ENCODE measurements at places on chromosomes 12 and 14. TPM values are rescaled to one million over a fixed set of nuclear protein-coding genes. Genes with fewer than 3 reads are reported as not detected.

P2RX7 gene
- total RNA-seq = 2.7 TPM

A2M gene
- 44.5 TPM for total RNA-seq

SMIM41 gene
- not detected for total RNA-seq

EAPP gene
- total RNA-seq = 75.0 TPM

RFX4 gene
- total RNA-seq = 3.6 TPM

C12orf50 gene
- total RNA-seq = not detected

POMT2 gene
- total RNA-seq = 11.5 TPM

GRCh38 chr12:13539051-13539450 is 342.5 kb downstream of the EMP1 start:
- DNase-seq = no peak

DNA sequence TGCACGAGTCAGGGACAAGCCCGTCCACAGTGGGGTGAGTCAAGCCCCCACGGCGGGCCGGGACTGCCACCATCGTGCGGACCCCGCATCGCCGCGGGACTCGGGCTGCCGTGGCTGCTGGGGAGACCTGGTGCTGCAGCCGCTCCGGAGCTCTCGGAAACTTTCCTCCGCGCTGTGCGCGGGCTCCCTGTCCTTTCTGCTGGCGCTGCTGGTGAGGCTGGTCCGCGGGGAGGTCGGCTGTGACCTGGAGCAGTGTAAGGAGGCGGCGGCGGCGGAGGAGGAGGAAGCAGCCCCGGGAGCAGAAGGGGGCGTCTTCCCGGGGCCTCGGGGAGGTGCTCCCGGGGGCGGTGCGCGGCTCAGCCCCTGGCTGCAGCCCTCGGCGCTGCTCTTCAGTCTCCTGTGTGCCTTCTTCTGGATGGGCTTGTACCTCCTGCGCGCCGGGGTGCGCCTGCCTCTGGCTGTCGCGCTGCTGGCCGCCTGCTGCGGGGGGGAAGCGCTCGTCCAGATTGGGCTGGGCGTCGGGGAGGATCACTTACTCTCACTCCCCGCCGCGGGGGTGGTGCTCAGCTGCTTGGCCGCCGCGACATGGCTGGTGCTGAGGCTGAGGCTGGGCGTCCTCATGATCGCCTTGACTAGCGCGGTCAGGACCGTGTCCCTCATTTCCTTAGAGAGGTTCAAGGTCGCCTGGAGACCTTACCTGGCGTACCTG is 1.1 kb downstream of the PDE3A start:
- peak; percentile 46 for DNase-seq

DNA sequence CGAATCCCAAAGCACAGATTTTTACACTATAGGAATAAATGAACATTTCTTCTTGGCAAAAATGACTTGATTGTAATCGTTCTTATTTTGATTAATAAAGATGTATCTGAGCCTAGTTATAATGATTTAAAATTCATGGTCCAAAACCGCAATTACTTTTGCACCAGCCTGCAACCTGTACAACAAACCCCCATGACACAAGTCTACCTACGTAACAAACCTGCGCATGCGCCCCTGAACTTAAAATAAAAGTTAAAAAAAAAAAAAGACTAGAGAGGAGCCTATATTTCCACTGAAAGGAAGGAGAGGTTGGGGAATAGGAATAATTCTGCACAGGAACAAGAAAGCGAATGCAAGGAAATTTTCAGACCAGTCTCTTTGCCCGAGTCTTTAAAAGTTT is 145.2 kb downstream of the SCARB1 start:
- no peak for DNase-seq

DNA sequence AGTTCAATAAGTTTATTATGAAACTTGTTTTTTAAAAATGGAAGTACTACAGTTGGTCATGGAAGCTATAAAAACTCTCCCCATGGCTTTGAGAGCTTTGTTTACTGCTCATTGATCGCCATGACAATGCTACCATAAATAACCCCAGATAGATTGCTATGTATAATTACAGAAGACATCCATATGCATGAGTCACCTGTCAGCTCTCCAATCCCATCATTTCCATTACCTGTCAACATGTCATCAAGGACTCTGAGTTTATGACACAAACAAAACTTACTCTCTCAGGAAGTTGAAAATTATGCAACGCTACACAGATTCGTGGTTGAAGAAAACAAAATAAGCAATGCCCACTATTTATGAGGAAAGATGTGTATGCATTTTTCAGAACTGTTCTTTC is 144.4 kb downstream of the SEC23A start:
- DNase-seq = no peak

DNA sequence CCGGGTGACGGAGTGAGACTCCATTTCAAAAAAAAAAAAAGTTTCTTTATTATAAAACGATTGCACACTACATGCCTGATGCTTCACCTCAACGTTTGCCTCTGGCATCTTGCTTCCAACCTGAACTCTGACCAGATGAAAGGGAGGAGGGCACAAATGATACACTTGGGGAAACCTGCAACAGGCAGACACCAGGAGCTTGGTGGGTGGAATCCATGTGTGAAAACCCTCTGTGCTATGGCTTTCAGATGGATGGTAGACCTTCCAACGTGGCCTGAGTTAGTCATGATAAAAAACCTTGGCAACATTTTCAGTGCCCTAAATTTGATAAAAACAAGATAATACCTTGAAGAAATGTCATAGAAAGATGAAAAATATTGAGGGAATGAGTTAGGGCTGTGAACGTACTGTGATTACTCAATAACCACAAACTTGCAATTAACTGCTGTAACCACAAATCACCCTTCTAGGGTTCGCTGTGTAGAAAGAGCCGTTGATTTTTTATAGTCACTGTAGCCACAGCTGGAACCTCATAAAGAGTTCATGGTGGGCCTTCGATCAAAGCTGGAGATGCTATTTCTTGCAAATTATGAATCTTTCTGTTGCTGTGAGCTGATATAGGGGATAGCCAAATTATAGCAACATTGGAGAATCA is 26.1 kb upstream of the GZMB start:
- no peak for DNase-seq

DNA sequence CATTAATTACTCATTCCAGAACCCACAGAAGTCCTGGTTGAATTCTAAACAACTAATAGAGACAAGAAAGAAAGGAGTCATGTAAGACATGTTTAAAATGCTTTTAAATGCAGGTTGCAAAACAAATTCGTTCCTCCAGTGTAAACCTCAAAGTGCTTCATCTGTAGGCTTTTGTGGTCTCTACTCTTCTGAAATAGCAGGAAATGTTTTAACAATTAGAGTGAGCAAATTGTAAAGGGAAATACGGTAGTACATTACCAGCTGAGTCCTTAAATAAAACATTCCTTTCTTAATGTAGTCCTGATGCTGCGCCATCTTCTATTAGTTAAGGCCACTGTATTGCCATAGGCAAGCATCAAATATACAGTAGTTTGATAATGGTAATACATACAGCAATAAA is 1934.2 kb upstream of the SEL1L start:
- DNase-seq = no peak

GRCh38 chr12:103244596-103244995 is 251.2 kb downstream of the C12orf42 start:
- DNase-seq = no peak

DNA sequence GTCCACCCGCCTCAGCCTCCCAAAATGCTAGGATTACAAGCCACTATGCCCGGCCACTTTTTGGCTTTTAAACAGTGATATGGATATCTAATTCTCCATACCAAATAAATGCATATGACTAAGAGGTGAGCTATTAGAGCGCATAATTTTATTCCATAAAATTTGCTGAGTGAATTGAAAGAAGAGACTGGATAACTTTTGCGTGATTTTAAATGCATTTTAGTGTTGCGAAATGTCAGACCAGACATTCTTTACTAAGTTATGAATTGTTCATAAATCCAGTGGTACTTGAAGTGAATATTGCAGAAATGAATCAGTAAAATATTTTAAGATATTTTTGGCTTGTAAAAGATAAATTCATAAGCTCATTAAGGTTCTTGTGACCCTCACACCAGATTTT is 50.9 kb upstream of the DIP2B start:
- no peak for DNase-seq

DNA sequence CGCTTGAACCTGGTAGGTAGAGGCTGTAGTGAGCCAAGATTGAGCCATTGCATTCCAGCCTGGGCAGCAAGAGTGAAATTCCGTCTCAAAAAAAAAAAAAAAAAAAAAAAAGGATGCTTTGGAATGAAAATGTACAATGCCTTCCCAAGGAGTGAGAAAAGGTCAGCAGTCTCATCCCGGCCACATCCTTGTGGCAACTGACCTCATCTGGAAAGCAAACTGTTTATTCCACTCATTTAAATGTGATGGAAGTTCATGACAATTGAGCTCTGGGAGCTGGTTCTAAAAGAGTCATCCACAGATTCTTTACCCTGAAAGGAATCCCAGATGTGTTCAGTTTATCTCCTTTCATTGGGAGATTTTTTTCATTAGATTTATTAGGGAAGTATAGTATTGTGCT is 19.4 kb upstream of the LIMA1 start:
- no peak for DNase-seq

DNA sequence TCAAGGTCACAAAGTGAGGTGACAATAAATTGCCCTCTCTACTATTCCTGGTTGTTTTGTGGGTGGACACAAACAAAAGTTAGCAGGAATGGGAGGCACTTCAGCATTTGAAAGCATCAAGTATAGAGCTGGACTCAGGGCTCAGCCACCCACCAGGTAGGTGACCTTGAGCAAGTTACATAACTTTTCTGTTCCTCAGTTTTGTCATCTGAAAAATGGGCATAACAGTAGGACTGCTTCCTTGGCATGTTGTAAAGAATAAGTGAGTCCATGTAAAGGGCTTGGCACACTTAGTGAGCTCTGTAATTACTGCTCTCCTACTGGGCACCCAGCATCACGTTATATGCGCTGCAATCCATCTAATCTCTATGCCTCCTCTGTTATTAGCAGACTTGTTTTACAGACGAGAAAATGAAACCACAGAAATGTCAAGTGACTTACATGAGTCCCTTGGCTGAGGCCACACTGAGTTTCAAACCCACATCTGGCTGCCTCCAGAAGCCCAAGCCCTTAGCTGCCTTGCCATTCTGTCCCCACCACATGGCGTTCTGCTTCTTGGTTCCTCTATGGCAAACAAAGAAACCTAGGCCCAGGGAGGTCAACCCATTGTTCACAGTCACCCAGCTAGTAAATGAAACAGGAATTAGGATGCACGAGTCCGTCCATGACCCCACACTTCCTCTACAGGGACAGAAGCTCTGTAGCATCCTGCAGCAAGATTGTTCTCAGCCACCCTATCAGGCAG is 63.2 kb upstream of the SLC24A4 start:
- no peak for DNase-seq

DNA sequence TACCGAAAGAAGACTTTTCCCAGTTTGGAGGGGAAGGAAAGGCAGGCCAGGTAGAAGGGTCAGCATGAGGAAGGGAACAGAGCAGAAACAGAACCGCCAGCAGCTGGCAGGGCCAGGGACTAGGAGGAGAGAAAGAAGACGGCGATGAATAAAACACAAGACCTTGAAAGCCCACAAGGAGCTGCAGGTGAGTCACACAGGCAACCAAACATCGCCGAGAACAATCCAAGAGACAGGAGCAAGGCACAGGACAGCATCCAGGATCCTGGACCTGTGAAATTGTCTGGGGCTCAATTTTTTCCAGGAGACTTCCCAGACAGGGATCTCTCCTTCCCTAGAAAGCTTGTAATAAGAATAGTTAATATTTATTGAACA is 47.3 kb downstream of the NUAK1 start:
- no peak for DNase-seq

GRCh38 chr12:94112121-94112520 is 36.3 kb upstream of the PLXNC1 start:
- DNase-seq = no peak

GRCh38 chr14:67820428-67820971 is 921 bp downstream of the RAD51B start:
- DNase-seq = no peak

DNA sequence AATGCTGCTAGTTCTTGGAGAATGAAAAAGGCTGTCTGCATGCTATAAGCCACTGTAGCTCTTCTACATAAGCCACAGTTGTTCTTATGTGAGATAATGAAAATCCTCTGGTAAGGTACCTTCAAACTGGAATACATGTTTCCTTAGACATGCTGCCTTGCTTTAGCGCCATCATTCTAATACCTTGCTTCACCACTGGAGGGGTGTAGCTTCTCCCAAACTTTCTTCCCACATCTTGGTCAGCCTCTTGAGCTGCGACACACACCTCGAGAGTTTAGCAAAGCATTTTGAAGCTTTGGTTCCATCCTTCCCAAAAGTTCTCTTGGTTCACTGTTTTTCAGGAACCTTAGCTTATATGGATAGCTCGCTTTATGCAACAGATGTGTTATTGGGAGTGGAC is 69.5 kb downstream of the NKX2-1 start:
- DNase-seq = no peak

Data from occipital lobe (tissue), 3 donors.